ENCODE measurements at places on chromosomes 12 and 14.

GRCh38 chr12:116265351-116266147 lies 11.9 kb downstream of the MED13L start:
- no peak for ATAC-seq

DNA sequence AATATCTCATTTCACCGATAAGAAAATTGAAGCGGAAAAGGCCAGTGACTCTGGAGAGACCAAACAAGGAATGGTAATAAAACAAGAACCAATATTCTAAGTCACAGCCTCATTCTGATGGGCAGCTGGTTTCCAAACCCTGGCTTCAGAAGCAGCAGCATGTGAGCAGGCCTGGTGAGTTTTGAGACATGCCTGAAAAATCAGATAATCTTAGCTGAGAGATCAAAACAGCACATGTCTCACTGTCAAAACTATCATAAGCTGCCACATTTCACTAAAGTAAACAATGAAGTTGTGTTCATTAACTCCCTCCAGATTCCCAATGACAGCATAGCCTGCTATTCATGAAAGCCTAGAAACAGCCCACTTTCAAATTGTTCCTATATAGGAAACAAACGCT lies 36.5 kb downstream of the CIT start:
- no peak for ATAC-seq

- no peak for ATAC-seq
Observed at GRCh38 chr14:76090616-76091391, 60.9 kb upstream of the GPATCH2L start.

- ATAC-seq: no peak
Observed at GRCh38 chr12:99498756-99499155, 148.8 kb upstream of the GARIN6 start.

DNA sequence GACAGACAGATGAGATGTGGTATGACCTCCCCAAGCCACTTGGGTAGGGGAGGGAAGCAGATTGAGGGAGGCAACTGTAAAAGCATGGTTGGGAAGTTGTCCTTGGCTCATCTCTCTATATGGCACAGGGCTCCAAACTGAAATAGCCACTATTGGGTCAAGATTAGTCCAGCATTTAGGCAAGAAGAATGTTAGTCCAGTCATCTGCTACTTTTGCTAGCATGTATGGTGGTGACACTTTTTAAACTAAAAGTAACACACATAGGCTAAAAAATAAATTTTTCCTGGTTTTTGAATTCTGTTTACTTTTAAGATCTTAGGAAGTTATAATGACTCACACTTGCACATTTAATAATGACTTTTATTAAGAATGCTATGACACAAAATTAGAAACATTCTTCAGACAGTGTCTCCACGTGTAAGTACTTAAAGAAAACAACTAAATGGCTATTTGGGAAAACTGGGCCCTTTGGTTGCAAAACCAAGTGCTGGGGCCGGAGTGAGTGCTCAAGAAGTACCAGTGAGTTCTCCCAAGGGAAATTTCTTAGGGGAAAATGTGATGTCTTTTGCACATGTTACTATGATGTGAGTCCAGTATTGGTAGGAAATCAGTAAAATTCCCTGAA lies 179.1 kb upstream of the HIF1A start:
- ATAC-seq: no peak

GRCh38 chr14:32587461-32587860 lies 258.4 kb downstream of the AKAP6 start:
- ATAC-seq: no peak

- ATAC-seq: no peak
Observed at GRCh38 chr12:72612171-72612570, 340.0 kb downstream of the TRHDE start.

DNA sequence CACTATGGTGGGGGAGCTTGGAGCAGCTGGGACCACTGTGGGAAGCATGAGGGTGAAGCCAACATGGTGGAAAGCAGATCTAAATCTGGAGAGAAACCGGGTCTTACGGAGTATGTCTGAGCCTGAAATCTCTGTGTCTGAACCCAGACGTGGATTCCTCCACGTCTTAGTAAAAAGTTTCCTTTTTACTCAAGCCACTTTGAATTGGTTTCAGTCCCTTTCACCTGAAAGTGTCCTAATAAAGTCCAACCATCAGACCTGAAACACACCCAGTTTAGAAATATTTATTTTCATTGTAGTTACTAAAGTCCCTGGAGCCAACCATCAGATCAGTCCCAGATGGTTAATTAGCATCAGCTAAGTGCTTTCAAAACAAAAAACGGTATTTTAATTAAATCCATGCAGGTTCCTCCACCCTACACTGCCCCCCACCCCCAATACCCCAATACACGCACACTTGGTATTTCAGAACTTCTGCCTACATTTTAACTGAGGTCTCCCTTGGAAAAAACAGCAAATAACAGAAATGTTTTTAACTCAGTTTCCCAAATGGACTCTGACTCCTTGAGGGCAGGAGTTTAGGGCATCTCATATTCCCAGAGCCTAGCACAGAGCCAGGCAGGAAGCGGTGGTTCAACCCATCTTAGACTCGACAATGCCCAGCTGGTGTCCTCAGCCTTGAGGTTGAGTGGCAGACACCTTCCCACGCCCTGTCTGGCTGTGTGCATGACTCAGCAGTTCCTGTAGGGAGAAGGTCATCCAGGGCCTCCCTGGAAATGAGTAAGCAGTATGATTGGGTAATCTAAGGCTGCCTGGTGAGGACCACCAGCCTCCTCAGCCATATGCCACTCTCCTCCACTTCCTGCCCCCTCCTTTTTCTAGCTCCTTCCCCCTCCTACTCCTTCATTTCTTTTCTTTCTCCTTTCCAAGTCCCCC lies 175.8 kb downstream of the TTC8 start:
- peak; percentile 80 for ATAC-seq

DNA sequence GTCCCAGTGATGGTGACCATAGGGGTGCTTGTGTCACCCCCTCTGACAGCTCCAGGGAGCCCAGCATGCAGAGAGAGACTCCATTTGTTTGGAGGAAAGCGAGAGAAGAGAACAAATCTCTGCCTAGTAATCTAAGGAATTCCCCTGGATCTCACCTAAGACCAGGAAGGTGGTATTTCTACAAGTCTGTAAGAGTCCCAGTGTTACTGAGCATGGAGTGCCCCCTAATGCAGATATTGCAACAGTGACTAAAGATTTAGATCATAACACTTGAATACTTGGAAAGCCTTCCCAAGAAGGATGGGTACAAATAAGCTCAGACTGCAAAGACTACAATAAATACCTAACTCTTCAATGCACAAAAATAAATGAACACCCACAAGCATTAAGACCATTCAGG lies 360.4 kb upstream of the GARIN6 start:
- no peak for ATAC-seq

DNA sequence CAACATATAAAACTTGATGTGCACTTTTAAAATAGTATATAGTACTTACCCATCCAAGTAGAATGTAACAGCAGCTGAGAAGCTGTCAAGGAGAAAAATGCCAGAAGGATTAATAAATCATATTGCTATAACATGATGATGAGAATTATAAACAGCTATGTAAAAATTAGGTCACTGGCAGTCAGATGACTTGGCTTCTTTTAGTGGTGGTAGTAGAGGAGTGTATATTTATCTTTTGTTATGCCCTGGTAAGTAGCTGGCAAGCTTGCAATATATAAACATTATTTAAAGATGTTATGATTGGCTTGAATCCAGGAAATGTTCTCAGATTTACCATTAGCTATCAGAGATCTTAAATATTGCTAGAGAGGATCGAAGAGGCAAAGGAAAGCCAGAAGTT lies 471.0 kb upstream of the MGAT4C start:
- ATAC-seq: no peak

DNA sequence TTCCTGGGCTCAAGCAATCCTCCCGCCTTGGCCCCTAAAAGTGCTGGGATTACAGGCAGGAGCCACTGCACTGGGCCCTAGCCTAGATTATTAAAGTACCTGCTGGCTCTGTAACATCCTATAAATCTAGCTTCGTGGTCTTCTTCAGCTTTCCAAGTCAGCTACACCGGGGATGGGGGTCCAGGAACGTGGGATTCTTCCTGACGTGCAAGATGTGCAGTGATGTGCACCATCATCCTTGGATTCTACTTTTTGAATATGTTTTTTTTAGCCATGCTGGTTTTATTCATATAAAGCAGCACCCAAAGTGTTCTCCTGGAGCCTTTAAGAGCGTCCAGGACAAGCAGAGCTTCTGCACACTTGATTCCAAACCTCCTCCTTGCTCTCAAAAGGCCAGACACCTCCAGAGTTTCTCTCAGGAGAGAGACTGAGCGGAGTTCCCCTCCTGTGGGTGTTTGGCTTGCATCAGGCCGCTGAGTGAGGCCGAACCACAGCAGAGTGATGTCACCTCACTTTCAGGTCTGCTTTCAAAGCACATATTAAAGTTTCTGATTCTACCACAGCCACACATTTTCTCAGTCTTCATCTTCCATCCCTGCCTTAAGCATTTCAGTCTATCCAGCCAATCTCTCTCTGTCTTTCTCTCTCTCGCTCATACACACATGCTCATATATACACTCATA lies 33.4 kb downstream of the VCPKMT start:
- ATAC-seq: peak; percentile 82

DNA sequence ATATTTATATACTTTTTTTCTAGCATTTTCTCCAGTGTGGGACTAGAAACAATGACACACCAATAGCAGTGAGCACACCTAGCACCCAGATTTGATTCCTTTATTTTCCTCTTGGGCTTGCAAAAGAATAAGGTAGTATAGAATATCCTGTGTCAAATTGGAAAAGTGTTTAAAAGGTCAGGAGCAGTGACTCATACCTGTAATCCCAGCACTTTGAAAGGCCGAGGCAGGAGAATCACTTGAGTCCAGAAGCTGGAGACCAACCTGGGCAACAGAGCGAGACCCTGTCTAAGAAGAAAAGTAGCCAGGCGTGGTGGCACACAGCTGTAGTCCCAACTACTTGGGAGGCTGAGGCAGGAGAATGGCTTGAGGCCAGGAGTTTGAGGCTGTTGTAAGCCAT lies 53.8 kb upstream of the SGPP1 start:
- no peak for ATAC-seq

- ATAC-seq: peak; percentile 45
Observed at GRCh38 chr12:120439646-120440247, 1.8 kb downstream of the COX6A1 start.

GRCh38 chr12:108806921-108807320 lies 50.5 kb downstream of the SSH1 start:
- ATAC-seq: no peak

GRCh38 chr12:99009654-99010296 lies 364.7 kb downstream of the APAF1 start:
- no peak for ATAC-seq
